ENCODE measurements at places on chromosomes 12 and 14.

DNA sequence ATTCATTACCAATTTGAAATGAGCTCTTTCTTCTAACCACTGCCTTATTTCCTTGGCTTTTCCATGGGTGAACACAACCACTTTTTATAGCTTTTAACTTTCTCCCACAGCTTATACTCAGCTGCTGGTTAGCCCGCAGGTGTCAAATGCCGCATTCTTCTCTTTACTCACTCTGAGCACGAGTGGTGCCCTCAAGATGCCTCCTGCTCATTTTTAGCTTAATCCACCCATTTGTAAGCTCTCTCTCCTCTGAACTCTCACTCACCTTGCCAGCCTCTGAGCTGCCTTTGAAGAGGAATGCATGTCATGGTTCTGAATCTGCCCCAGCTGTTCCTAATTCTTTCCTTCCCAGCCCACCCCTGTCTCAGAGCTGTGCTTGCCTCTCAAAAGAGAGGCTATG, 449.4 kb upstream of the PRICKLE1 start:
- DNase-seq = no peak

DNA sequence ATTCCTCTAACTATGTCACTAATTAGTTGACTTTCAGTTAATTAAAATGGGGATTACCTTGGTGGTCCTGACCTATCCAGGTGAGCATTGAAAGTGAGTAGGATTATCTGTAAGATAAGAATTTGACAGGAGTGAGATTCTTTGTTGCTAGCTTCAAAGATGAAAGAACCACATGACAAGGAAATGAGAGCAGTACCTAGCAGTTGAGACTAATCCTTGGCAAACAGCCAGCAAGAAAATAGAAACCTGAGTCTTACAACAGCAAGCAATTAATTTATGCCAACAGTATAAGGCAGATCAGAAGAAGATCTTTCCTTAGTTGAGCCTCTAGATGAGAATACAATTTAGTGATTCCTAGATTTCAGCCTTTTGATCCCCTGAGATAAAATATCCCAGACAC, 1058.4 kb downstream of the LRFN5 start:
- DNase-seq = no peak

GRCh38 chr12:89481213-89481914, 43.2 kb downstream of the GALNT4 start:
- DNase-seq = no peak

- DNase-seq = no peak
Observed at GRCh38 chr14:43754838-43755237, 752.2 kb downstream of the FSCB start.

DNA sequence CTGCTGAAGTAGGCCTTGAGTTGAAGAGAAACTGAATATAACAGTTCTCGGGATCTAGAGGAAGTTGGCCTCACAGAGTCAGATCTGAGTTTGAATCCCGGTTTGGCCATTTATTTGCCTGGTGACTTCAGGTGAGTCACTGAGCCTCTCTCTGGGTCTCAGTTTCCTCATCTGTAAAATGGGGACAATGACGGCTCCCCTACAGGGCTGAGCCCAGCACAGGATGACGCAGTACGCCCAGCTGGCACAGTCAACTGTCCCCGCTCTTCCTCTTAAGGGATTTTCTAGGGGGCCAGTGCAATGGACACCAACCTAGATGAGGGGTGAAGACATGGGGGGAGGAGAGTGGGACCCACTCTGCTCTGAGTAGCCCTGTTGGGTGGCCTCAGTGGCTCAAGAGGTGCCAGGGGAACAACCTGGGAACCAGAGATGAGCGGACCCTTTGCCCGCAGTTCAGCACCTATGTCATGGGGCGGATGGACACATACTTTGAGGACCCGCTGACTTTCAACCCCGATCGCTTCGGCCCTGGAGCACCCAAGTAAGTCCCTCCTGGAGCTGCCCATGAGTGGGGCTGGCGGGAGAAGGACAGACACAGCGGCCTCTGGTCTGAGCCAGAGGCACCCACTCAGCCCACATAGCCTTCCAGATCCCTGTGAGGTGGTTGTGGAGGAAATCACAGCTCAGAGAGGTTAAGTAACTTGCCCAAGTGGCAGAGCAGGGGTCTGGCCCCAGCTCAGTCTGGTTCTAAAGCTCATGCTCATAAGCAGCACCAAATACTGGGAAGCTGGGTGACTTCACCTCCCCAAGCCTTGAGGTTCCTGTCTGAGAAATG, 41.1 kb downstream of the CYP46A1 start:
- no peak for DNase-seq

- no peak for DNase-seq
Observed at GRCh38 chr12:44317651-44318126, 481.8 kb downstream of the TMEM117 start.

- DNase-seq = no peak
Observed at GRCh38 chr12:2003676-2004112, 563 bp downstream of the DCP1B start.

DNA sequence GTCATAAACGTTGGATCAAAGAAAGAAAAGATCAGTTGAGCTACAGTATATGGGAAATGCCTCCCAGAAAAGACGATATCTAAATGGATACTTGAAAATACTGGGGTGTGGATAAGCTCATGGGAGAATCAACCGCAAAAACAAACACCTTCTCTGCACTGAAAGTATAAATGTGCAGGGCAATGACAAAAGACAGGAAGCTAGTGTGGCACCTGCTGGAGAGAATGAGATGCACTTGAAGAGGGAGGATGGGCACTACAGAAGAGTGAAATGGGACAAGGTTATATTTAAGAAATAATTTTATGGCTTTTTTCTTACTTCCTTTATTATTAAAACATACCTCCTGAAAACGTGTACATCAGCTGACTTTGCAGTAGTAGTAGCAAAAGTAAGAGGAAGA, 153.7 kb downstream of the PRKD1 start:
- DNase-seq = no peak

DNA sequence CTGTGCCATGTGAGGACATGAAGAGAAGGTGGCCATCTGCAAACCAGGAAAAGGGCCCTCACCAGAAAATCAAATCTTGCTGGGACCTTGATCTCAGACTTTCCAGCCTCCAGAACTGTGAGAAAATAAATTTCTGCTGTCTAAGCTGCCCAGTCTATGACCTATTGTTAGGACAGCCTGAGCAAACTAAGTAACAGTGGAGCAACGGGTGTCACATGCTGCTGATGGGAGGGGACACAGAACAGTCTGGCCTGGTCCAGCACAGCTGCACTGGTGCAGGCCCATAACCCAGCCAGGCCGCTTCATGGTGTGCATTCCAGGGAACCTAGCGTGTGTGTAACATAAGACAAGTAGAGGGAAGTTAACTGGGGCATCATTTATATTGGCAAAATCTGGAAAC, 42.1 kb downstream of the GRIP1 start:
- DNase-seq = no peak

GRCh38 chr12:15530361-15530760, 208.1 kb downstream of the PTPRO start:
- DNase-seq = no peak

DNA sequence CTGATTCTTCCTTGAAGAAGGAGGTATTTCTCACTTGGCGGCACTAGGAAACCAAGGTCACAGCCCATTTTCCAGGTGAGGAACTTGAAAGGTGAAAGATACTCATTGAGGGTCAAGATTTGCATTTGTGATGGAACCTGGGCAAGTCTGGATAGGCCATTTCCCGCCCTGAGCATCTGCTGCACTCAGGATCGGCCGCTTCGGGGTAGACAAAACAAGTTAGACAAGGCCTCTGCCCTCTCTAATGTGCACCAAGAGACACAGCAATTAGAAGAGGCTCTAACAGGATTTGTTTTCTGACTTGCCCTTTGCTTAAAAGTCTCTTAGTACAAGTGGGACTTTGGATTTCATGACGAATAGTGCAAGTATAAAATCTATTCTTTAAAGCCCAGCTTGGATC, 167.2 kb downstream of the KTN1 start:
- no peak for DNase-seq
